Activated CD4-positive, alpha-beta T cell treated with anti-CD3 and anti-CD28 coated beads for 24 hours (primary cell): ENCODE measurements at places on chromosomes 3 and 15.

GRCh38 chr3:168425936-168426595 lies 330.3 kb upstream of the GOLIM4 start:
- no peak for DNase-seq

GRCh38 chr3:119898478-119899191 lies 116.7 kb downstream of the NR1I2 start:
- DNase-seq: no peak

DNA sequence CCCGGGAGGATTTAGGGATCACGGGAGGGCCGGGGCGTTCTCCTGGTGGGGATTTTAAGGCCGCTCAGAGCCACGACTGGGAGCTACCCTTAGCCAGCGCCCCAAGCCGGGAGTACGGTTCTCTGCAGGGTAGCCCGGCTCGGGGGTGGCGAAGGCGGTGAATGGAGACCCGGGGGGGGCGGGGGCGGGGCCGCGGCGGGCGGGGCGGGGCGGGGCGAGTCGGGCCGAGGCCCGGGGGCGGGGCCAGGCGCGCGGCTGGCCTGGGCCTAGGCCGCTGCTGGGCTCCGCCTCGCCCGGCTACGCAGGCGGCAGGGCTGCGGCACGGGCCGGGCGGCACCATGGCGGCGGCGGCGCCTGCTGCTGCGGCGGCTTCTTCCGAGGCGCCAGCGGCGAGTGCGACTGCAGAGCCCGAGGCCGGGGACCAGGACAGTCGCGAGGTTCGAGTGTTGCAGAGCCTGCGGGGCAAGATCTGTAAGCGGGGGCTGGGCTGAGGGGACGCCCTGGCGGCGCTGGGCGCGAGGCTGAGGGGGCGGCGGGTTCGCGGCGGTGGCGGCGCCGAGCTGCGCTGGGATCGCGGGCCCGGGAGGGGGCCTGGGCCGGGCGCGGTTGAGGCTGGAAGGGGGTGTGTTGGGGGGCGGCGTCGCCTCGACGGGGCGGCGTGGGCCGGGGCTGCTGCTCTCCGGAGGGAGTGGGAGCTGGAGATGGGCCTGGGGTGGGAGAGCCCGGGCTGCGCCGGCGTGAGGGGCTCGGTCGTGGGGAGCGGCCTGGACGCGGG lies at the start of gene RASA2:
RASA2 (plus strand) TSS at position 282 of the 775 bp plus-strand sequence; CDS start at position 339, 57 bp downstream.
- peak; percentile 46 for DNase-seq

DNA sequence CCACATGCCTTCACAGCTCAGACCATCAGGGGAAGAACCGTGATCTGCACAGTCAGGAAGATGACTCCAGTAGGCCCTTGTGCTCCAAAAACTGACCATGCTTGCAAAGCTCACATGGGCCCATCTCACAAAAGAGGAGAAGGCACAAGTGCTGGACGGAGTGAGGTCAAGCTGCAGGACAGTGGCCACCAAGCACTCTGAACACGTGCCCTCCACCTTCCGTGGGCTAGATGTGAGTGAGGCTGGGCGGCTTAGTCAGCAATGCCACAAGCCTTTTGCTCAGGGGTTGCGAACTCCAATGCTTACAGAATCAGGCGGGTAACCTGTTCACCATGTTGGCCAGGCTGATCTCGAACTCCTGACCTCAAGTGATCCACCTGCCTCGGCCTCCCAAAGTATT lies 70.9 kb downstream of the SCN5A start:
- no peak for DNase-seq

- DNase-seq: no peak
These were observed 171.1 kb upstream of the TTC14 start for GRCh38 chr3:180430896-180431295.

DNA sequence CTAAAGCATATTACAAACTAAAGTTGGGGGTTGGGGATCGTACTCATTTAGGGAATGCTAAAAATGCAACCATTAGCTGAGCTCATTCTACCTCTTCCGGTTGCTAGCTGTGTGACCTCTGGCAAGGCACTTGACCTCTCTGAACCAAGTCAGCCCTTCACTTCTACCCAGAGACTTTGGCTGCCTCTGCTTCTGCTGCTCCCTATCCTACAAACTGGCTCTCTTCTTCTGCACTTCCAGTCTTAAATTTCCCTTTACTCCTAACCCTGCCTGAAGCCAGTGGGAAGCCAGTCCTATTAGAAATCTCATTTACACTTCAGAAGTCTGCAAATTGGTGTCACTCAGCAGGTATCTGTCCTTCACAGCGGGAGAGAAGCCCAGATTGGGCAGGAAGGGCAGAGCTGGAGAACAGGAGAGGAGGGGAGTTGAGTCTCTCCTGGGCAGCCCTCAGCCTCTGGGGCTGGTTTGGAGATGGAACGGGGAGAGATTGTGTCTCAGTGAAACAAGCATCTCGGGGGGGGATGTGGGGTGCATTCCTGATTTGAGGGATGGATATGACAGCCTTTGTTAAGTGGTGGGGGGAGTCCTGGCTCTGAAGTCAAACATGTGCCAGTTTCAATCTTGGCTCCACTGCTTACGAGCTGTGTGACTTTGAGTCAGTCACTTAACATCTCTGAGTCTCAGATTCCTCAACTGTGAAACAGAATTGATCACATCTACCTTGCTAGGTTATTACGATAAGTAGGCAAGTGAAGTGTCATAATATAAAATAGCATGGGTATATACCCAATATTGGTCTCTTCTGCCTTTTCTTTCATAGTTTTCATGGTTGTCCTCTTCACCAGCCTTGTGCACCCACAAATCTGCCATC lies 7.8 kb upstream of the AEN start:
- DNase-seq: no peak

DNA sequence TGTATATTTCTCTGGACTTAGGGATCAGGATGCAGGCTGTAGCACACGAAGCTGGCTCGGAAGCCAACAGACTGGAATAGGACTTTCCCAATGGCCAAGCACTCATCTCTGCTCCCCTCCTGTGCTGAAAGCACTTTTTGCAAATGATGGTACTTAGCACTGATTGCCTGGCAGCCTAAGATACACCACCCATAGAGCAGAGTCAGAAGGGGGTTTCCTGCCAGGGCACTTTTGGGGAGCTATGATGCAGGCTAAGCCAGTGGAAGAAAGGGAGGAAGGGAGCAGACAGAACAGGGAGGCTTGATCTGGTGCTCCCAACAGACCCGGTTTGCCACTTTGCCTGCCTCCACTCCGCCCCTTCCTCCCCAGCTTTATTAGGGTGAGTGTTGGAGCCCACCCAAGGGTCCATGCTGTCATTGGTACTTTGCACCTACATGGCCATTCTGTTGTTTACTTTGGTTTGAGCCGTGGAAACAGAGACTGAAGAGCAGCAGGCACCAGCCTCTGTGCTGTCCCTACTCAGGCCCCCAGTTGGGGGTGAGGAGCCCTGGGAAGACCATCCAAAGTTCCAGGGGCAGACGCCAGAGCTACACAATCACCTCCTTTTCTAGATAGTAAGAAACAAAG lies 15.9 kb downstream of the BSN start:
- no peak for DNase-seq

DNA sequence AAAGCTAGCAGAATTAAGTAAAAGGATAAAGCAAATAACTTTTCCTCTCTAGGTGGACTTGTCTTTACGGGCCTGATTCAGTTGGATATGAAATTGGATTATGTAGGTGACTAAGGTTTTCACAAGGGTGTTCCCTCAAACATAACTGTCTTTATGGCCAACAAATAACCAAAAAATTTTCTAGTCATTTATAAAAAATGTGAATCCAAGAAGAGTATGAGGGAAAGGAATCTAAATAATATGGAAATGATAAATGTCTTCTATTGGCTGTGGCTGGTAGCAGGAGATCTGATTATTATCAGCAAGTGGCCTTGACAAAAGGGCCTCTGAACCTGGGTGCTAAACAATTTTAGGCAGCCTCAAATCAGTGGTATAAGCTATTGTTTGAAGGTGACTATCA lies 594.0 kb upstream of the UBE2E2 start:
- no peak for DNase-seq

- DNase-seq: no peak
These were observed 216.9 kb downstream of the ROBO2 start for GRCh38 chr3:77256584-77257503.

DNA sequence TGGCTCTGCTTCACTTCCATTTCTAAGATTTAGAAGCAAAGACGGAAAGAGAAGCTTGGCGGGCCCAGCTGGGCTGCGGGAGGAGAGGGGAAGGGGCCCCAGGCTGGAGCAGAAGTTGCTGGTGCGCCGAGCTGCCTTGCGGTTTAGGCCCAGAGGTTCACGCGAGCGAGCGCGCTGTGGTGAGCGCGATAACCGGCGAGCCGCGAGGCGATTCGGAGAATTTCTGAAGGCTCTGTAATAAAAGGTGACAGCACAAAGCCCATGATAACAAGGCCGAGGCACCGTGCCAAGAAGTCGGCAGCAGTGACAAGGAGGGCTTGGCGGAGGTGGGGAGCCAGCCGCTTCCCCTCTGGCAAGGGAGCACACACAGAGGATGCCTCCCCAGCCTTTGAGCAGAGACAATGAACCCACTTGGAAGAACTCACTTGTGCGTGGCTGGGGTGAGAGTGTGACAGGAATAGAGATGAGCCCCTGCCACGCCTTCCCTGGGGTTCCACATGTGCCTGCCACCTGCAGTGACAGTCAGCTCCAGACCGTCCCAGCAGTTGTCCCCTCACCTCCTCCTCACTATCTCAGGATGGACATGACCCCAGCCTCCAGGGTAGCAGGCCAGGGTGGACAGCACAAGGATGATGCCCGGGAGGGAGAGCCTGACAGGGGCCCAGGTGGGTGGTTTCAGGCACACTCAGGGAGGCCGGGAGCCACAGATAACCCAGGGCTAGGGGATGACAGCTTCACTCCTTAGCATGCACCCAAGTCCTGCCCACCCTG lies 315.2 kb downstream of the UACA start:
- DNase-seq: no peak

- DNase-seq: no peak
These were observed 79.8 kb downstream of the LIPC start for GRCh38 chr15:58511599-58511987.

GRCh38 chr3:168862466-168862865 lies 766.7 kb upstream of the GOLIM4 start:
- DNase-seq: no peak
